ENCODE measurements at places on chromosomes 6 and 20.
A peak's percentile ranks its signal among the peaks of the same experiment; 100 is the strongest.

DNA sequence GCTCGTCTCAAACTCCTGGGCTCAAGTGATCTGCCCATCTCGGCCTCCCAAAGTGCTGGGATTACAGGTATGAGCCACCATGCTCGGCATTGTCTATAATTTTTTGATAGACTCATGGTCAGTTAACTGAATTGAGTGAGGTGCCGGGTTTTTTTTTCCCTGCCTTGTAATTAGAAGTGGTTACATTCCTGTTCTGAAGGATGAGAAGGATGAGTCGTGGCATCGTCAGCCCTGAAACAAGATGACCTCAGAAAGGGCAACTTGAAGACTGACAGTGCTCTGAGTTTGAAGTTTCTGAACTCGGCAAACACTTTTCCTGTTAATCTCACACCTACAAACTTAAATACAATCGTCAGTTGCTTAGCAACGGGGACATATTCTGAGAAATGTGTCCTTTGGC is 158.7 kb upstream of the PDE10A start:
- no peak for DNase-seq

- DNase-seq: no peak
Observed at GRCh38 chr6:137729866-137730629, 137.0 kb upstream of the TNFAIP3 start.

DNA sequence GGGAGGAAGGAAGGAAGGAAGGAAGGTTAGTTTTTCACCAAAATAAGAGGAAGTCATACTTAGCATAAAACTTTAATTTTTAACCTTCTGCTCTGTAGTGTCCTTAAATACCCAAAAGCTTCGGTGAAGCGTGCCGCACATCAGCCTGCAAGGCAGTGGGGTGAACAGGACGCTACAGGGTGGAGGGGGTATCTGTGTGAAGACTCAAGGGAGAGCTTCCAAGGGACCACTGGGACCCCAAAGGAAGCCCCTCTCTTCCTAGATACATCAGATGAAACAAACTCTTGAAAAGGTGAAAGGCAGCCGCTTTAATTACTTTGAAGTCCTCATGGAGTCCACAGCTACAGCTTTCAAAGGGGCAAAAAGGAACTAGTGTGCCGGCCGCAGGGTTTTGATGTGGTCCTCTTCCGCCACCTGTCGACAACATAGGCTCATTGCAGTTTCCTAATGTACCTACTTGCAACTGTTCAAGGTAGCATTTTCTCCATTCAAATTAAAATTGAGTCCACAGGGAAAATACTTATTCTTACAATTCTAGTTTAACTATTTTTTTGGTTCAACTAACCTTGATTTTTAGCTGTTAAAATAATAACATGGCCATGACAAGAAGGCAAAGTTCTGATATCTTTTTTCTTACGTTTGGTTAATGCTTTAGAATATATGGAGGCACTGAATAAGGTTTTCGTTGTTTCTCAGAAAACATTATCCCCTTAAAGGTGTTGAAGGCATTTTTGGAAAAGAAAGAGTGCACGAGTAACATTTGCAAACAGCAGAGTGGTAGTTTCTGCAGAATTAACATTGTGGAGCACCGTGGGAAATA is 135.0 kb upstream of the RIPOR2 start:
- DNase-seq: peak; percentile 75

DNA sequence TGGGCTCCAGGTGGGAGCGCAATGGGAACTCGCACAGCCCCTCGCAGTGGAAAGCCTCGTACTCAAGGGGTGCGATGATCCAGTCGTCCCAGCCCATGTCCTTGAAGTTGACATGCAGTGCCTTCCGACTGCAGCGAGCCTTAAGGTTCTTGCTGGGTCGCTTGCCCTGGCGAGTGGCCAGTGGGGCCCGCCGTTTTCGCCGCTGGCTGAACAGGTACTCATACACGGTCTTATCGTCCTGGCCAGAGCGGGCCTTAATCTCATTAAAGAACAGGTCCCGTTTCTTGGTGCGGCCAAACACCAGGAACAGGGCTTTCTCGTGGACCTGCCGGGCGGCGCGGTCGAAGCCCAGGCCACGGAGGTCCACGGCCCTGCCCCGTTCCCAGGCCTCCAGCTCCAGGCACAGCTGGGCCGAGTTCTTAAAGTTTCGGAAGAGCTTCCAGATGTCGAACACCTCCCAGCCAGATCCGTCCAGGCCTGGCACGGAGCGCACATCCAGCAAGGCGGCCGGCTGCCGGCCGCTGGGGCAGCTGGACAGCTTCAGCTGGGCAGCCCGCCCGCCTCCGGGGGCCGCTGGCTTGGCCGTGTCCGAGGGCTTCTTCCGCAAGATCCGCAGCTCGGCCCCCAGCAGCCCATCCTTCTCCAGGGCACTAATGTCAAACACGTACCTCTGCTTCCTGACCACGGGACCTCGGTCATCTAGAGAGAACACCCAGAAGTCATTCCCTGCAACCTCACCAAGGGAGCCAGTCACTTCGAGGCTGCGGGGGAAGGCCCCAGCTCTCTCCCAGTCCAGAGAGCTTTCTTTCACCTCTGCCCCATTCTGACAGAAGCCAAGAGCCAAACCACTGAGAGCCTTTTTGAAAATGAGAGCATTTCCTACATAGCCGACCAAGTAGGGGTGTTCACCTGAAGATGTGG is 3.7 kb downstream of the GDF5 start:
- DNase-seq: no peak

DNA sequence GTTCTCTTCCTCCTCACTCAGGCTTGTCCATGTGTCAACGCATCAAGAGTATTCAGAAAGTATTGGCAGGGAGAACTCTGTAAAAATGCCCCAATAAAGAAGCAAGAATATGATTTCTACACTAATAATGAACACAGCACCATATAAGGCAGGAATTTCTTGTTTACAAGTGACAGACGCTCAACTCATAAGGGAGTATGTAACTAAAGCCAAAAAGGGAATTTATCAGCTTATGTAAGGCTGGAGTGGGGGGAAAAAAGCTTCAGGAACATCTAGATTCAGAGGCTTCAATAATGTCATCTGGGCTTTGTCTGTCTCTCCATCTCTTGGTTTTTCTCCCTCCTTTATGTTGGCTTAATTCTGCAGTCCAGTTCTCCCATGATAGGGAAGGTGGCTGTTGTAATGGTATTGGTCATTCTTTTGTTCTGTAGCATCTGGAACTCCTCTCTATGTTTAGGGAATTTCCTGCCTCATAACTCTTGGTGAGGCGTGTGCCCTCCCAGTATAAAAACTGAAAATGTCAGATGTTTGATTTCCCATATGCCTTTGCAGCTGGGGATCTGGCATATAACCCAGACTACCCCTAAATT is 125.1 kb upstream of the COL21A1 start:
- DNase-seq: no peak

- no peak for DNase-seq
Observed at GRCh38 chr20:62083312-62083711, 17.6 kb upstream of the TAF4 start.

- DNase-seq: no peak
Observed at GRCh38 chr20:21705575-21706260, at the start of gene PAX1. Gene PAX1 (plus strand): TSS chr20:21705664. CDS start chr20:21705713, 49 bp downstream.

- DNase-seq: no peak
Observed at GRCh38 chr6:167092672-167093339, 30.1 kb upstream of the CCR6 start.

- DNase-seq: no peak
Observed at GRCh38 chr20:54199283-54199682, 8.6 kb upstream of the PFDN4 start.

DNA sequence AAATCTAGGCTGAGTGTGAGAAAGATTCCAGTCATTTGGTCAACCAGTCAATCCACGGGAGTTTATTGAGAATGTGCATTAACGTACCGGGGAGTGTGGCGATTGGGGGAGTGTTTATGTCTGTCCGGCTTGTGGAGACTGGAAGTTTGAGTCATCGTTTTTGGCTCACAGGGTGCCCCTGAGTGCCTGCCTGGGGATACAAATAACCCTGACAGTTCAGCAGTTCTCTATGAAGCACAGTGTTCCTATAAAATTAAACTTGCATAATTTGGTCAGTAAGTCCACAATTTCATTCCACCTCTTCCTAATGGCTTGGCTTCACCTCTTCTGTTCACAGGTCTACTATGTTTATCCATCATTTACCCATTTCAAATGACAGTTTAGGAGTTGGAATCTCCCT is 72.6 kb upstream of the PLEKHG1 start:
- DNase-seq: no peak

DNA sequence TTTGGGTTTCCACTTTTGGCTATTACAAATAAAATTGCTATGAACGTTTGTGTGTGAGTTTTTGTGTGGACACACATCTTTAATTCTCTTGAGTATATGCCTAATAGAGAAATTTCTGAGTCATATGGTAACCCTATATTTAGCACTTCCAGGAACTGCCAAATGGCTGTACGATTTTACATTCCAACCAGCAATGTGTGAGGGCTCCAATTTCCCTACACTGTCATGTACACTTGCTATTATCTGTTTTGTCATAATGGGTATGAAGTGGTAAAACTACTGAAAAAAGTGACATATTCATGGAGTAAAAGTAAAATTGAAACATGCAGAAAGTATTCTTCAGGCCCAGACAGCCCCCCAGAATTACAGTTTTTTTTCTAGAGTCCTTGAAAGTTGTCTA is 59.6 kb upstream of the ESR1 start:
- DNase-seq: no peak

DNA sequence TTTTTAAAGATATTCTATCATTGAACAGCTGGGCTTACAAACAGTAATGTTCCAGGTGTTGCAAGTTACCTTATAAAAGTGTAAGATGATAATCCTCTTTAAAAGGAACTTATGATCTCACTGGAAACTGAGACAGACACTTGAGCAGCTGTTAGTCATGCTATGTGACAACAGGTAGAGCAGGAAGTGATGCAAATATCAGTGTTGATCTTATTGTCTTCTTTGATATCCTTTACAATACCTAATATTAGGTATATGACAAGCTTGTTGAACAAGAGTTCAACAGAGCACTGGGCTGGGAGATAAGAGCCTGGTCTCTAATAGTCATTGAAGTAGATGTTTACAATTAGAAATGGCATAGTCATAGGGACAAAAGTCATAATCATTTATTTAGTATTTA is 150.0 kb downstream of the UBE3D start:
- no peak for DNase-seq

GRCh38 chr6:4178737-4179333 is 43.5 kb upstream of the ECI2 start:
- no peak for DNase-seq

GRCh38 chr20:36273414-36274180 is 32.5 kb upstream of the DLGAP4 start:
- DNase-seq: no peak

- DNase-seq: no peak
Observed at GRCh38 chr6:29992807-29993206, 50.5 kb downstream of the HLA-A start.

DNA sequence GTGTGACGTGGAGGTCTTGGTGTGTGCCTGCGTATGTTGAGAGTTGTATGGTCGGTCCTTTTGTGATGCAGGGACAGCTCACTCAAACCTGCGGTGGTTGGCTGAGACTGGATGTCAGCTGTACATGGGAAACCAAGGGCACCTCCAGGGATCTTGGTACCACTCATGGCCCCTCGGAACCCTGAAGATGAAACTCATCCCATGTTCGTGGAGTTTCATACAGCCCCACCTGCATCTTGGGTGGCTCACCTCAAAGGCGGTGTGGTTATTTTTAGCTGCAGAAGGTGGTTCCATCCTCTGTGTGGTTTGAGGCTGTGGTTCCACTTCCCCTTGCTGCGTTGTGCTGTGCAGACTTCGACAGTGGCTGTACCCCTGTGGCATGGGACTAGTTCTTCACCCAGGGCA is 52.6 kb upstream of the SLC22A1 start:
- DNase-seq: no peak

DNA sequence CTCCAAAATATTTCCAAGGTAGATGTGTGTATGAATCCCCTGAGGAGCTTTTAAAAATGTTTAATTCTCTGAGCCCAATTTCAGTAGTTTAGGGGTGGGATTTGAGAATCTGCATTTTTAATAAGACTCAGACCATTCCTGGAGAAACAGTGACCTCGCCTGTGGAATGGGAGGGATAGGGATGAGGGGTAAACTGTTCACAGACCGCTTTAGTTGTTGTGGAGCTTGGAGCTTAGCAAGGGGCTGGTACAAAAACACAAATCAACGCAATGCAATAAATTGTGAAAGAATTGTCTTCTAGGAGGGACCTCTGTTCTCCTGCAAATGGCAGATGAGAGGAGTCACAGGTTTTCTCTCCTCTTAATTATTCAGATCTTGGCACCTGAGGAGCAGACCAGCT is 239.3 kb upstream of the SULF2 start:
- DNase-seq: peak; percentile 52

DNA sequence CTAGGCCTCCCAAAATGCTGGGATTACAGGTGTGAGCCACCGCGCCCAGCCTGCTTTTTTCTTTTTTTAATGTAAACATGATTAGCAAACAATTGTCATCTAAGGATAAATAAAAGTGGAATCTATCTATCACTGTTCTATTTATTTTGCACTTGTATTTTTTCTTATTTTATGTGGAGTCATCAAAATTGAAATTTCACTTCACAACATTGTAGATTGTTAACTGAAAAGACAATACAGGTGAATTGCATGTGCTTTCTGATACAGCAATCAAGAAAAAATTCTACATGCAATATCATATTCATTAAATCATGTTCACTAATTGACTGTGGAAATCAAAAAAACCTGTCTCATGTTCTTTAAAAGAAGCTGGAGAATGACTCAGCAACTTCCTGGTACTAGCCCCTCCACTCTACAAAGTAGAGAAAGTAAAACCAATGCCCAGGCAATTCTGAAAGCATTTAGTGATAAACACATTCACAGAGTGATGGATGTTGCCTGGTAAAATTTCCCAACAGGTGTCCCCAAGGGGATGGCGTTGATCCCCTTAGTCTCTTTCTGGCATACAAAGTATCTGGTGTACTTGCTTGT is 10.7 kb upstream of the RFX6 start:
- DNase-seq: no peak

DNA sequence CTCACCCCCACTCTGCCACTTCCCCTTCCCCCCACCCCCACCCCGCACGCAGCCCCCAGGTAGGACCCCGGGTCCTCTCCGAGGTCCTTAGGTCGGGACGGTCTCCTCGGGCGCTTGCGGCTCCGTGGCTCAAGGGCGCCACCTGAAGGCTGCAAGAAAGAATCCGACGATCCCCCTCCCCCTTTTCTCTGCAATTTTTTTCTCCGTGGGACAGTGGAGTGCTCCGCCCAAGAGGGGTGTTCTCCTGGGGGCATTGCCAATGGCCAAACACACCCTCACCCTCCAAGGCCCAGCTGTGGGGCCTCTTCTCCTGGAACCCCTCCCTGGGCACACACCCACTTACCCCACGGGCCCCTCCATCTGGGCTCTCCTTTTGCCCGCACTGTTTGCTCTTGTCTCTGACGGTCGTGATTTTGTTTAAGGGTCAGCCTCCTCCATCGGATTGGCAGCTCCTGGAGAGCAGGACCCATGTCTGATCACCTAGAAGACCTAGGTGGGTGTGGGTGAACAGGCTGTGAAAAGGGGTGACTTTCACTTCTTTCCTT is 1.1 kb upstream of the TMEM74B start:
- no peak for DNase-seq

GRCh38 chr6:27254566-27254965 is 7.1 kb downstream of the PRSS16 start:
- no peak for DNase-seq

- no peak for DNase-seq
Observed at GRCh38 chr6:134004714-134005113, 47.7 kb downstream of the SLC2A12 start.

Measured in coronary artery (tissue), 2 donors.